Activated CD4-positive, alpha-beta memory T cell treated with anti-CD3 and anti-CD28 coated beads, Interleukin-2, amount 10 ng/mL, durations not matched to agents 7 days and 5 days (primary cell): ENCODE measurements at places on chromosomes 2 and 18.

DNA sequence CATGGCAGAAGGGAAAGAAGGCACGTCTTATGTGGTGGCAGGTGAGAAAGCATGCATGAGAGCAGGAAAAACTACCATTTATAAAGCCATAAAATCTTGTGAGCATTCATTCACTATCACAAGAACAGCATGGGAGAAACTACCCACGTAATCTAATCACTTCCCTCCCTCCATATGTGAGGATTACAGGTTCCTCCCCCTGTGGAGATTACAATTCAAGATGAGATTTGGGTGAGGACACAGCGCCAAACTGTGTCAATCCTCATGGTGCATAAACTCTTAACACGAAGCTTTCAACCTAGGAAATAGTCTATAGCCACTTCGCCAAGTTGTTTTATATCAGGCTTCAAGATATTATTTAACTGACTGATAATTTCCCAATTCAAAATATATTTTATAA, 595.5 kb downstream of the FBXO15 start:
- no peak for DNase-seq

DNA sequence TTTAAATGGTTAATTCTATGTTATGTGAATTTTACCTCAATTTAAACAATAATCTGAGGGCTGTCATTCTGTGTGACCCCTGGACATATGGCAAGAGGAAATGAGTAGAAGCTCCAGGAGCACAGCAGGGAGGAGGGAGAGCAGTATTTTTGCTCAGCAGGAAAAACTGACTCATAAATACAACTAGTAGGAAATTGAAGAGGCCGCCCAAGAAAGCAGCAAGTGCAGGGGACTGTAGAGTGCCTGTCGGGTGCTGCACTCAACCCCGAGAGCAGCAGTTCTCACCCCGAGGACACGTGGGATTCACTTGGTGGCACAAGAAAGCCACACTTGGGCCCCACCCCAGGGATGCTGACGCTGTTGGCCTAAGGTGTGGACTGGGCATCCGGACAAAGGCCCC, 60.8 kb downstream of the NPAS2 start:
- no peak for DNase-seq

GRCh38 chr18:26685438-26686157, 137.2 kb upstream of the KCTD1 start:
- no peak for DNase-seq

DNA sequence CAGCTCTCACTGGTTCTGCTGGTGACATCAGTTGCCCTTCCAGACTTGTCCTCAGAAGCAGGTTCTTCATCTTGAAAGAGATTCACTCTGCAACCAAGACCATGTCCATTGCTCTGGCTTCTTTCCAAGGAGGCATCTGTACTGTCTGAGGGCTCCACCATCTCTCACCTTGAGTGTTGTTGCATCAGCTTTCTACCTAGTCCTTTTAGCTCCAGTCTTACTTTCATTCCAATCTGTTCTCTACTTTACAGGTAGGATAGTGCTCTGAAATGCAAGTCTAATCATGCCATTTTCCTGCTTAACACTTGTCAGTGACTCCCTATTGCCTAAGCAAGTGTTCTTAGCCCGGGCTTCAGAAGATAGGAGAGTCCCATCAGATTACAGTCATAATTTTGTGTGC, 117.7 kb downstream of the EN1 start:
- no peak for DNase-seq

GRCh38 chr18:40841063-40841462, 1114.0 kb upstream of the PIK3C3 start:
- no peak for DNase-seq

DNA sequence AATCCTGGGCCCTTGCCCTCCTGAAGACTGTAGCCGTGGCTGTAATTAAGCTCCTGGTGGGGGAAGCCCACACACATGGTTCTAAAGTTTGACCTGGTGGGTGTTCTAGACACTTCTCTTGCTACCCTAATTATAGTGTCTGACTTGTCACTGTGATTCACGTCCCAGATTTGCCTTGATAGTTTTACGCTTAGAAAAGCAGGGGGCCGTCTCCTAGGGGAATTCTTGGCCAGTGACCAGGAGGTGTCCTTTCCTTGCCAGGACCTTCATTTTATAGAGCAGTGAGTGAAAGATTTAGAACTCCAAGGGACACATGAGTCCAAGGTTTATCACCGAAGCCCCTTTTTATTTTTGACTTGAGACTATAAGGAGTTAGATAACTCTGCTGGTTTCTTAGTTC, 9.0 kb downstream of the TMEM214 start:
- DNase-seq, result no peak

- DNase-seq, result no peak
Measured at GRCh38 chr18:52342456-52342855, 2.5 kb downstream of the DCC start.

GRCh38 chr2:145975406-145975805, 1455.5 kb upstream of the ZEB2 start:
- no peak for DNase-seq

- DNase-seq, result no peak
Measured at GRCh38 chr18:62784338-62784965, 69.1 kb downstream of the PHLPP1 start.

DNA sequence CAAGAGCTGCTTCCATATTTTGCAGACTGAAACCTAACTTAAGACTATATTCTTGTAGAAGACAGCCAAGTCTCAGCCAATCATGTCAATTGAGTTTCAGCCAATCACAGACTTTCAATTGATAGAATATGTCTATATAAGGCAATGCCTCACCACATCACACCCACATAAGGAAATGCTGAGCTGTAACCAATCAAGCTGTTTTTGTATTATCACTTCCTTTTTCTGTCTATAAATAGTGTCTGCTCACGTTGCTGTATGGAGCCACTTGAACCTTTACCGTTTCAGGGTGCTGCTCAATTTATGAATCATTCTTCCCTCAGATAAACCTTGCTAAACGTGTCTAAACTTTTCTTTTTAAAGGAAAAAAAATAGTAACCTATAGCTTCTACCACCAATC, 1554.4 kb upstream of the LRRTM1 start:
- DNase-seq, result no peak

DNA sequence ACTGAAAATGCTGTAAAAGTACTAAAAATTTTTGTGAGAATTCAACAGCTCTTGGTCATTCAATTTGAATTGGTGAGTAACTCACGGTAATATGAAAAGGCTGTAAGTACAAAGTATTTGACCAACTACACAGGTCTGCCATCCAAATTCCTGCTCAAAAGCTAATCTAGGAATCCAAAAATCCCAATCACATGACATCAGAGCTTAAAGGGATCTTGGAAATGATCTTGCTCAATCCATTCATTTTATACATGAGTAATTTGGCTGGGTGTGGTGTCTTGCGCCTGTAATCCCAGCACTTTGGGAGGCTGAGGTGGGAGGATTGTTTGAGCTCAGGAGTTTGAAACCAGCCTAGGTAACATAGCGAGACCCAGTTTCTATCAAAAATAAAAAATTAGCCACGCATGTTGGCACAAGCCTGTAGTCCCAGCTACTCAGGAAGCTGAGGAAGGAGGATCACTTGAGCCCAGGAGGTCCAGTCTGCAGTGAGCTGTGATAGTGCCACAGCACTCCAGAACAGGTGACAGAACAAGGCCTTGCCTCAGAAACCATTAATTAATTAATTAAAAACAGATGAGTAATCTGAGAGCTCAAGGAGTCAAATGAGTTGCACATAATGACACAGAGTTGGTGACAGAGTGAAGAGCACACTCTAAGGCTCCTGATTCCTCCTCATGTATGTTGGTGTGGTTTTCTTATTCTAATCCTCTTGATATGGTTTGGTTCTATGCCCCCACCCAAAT, 19.8 kb downstream of the SPIRE1 start:
- DNase-seq, result no peak

DNA sequence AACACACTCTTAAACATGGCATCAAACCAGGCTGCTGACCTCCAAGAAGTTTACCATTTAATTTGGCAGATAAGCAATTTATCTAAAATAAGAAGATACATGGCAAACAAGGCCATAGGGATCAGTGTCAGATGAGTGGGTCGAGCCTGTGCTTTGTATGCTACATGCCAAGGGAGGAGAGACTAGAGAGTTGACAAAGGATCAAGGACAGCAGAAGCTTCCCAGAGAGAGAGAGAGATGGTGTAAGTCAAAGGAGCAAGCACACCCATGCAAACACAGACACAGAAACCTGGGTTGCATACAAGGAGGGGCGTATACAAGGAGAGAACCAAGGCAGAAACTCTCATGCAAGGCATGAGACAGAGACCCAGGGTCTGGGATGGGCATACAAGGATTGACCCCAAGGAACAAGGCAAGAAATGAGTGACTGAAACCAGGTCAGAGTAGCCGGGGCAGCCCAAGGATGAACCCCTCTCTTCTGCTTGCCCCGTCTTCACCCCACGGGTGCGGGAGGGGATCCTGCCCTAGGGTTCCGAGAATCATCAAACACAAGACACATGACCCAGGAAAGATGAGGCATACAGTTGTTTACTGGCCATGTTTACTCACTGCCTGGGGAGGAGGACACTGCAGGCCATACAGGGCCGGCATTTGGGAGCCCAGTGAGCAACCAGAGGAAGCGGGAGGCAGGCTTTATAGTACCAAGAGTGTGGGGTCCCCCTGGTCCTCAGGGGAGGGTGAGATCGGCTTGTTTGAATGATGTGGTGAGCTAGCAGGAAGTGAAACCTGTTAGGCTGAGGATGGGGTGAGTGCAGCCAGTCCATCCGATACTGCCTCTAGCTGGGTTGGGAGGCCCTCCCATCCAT, 529.2 kb upstream of the ID2 start:
- no peak for DNase-seq

- no peak for DNase-seq
Measured at GRCh38 chr18:51149670-51150069, 47.8 kb downstream of the MEX3C start.

GRCh38 chr2:211085056-211085680, 528.8 kb downstream of the CPS1 start:
- DNase-seq, result no peak

- no peak for DNase-seq
Measured at GRCh38 chr18:74291472-74291770, 342 bp downstream of the CYB5A start.

DNA sequence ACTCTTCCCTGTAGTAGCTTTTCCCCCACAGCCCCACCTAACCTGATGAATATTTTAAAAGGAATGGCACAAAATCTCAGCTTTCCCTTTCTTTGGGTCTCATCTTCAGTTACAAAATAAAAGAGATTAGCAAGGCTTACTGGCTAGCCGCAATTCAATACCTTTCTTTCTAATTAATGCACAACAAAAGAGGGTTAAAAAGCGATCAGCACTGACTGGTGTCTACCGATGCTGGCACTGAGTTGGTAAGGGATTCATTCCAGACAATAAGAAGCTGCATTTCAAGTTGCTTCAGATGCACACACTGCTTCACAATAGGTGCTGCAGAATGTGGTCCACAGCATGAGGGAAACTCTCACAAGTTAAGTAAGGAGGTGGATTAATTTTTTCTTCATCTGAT, 41.9 kb downstream of the HDHD2 start:
- no peak for DNase-seq

DNA sequence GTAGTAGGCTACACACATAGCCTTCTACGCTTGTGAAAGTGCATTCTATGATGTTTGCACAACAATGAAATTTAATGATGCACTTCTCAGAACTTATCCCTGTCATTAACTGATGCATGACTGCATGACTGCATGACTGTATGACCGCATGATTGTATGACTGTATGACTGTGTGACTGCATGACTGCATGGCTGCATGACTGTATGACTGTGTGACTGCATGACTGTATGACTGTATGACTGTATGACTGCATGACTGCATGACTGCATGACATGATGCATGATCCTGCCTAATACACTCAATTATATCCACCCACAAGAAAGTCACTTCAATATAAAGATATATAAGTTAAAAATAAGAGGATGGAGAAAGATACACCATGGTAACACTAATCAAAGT, 365.4 kb upstream of the FSIP2 start:
- no peak for DNase-seq

- DNase-seq, result no peak
Measured at GRCh38 chr2:181138816-181139215, 158.4 kb downstream of the UBE2E3 start.

DNA sequence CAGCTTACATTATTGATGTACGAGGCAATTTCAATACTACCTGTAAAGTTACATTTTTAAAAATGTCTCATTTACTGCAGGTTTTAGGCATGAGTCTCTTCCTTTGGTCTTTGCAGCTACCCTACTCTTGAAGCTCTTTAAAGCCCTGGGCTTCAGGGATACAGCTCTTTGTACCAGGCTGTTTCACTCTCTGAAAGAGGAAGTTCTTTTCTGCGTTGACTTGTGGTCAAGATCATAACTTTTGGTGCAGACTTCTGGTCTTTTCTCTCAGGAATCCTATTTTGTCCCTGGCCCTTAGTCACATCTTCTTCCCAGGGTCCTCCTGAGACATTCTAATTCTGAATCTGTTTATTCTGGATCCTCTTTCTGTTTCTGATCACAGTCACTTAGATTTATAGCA, 16.6 kb upstream of the HRH4 start:
- no peak for DNase-seq

DNA sequence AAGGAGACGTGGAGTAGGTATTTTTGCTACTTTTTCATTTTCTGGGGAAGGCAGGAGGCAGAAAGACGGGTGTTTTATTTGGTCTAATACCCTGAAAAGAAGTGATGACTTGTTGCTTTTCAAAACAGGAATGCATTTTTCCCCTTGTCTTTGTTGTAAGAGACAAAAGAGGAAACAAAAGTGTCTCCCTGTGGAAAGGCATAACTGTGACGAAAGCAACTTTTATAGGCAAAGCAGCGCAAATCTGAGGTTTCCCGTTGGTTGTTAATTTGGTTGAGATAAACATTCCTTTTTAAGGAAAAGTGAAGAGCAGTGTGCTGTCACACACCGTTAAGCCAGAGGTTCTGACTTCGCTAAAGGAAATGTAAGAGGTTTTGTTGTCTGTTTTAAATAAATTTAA, 3.4 kb downstream of the FZD7 start:
- no peak for DNase-seq

GRCh38 chr2:154480521-154480920, 218.0 kb upstream of the KCNJ3 start:
- no peak for DNase-seq

DNA sequence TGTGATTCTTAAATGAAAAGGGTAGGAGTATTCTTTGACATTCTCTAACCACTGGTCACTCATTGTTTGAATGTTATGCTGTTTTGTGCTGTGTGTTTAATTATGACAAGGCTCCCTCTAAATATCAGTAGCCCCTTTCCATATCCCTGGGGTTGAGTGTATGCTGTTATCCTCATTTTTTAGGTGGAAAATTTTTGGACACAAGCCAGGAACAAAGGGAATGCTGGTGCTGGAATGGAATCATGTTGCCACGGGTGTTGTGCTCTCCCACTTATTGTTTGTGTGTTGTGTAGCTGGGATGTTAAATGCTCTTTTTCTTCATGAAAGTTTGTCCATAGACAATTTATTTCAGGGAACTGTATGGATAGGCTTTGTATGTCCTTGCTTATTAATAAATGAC, 43.3 kb downstream of the ZNF532 start:
- no peak for DNase-seq

DNA sequence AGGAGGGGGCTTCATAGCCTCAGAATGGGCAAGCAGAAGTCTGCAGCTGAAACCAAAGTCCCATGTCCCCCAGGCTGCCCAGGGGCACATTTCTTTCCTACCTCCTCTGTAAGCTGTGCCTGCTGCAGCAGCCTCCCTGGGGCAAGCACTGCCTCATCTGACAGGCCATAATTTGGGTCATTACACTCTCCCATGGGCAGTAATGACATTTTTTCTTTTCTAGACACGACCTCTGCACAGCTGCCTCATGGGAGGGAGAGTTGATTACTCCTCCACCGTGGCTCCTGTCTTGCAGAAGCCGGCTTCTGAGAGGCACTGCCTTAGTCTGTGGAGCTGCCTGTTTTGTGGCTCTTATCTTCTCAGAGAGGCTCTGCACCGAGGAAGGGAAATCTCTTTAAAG, 268.9 kb downstream of the TDRD15 start:
- no peak for DNase-seq
